ENCODE measurements at places on chromosomes 11 and 22.

DNA sequence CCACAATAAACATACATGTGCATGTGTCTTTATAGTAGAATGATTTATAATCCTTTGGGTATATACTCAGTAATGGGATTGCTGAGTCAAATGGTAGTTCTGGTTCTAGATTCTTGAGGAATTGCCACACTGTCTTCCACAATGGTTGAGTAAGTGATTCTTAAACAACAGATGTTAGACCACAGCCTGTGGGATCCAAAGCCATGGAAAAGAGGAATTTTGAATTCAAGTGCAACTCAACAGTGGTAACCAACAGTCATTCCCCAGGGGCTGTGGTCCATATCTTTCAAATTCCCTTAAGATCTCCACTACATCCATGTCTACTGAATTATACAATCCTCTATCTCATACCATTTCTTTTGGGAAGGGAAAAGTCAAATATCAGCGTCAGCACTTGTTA lies 321.5 kb downstream of the LARGE1 start:
- no peak for DNase-seq

- no peak for DNase-seq
Measured at GRCh38 chr11:126603486-126603885, 248.0 kb downstream of the ST3GAL4 start.

DNA sequence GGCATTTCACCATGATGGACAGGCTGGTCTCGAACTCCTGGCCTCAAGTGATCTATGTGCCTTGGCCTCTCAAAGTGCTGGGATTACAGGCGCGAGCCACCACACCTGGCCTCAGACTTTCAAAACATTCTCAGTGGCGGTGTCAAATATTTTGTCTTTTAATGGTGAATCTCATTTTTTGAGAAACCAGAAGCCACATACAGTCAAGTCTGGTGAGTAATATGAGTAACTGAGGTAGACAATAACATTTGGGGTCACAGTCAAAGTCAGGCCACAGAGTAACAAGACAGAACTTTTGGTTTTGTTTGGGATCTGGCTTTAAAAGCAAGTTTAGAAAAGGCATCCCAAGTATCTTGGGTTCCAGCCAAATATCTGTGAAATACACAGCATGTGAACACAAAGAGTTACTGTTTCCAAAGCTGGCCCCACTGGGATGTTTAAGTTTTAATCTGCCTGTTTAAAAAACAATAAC lies 5.6 kb upstream of the TMA7B start:
- no peak for DNase-seq

GRCh38 chr11:117279711-117280376 lies 11.3 kb upstream of the BACE1-AS start:
- DNase-seq, result no peak

DNA sequence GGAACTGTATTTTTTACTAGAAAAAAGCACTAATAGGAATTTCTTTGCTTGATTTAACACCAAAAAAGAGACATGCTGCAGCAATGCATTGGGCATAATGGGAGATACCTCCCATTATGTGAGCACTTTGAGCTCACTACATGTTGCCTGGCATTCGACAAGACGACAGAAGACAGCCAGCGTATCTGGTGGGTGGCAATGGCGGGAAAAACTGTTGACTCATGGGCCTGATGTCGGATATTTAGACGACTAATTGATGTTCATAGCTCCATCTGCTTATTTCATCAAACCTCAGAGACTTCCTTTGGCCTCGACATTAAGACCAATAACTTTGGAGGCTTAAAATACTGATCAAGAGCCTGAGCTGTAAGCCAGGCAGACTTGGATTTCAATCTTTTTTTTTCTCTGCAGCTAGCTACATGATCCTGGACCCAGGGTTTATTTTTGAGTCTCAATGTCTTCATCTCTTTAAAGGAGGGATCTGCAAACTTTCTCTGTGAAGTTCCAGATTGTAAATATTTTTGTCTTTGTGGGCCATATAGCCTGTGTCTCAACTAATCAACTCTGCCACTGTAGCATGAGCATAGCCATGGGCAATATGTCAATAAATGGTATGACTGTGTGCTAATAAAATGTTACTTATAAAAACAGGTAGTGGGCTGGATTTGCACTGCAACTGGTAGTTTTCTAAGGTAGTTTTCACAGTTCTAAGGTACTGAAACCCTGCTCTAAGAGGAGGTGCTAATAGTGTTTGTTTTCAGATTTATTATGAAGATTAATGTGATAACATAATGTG lies 375.1 kb downstream of the METTL15 start:
- DNase-seq, result no peak

DNA sequence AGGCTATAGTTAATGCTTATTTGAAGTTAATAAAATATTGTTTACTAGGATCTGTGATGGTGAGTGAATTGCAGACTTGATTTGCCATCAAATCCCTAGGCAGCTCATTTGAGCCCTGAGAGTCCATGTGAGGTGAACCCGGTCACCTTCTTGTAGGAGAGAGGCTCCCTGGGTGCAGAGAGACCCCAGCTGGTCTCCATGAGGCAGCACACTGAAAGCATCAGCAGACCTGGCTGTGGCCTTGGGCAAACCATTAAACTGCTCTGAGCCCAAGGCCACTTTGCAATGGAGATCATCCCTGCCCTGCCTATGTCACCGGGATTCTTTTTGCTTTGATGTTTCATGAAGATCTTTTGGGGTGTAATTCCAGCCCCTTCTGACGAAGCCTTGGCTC lies 125.2 kb downstream of the MICAL2 start:
- no peak for DNase-seq

DNA sequence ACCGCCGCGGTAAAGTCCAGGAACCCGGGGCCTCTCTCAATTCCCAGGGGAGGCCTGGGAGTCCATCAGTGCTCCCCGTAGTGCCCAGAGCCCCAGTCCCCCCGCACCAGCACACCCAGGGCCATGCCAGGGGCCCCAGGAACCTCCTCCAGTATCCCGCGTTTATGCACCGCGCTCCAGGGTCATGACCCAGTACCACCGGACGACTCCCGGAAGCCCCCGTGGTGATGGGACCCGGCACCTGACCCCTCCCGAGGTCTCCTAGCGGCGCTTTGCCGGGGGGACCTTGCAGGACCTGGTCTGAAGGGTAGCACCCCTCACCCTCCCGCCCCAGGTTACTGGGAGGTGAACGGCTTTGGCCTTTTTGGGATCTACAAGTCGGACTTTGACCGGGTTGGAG lies 11.2 kb downstream of the B4GALNT4 start:
- no peak for DNase-seq

DNA sequence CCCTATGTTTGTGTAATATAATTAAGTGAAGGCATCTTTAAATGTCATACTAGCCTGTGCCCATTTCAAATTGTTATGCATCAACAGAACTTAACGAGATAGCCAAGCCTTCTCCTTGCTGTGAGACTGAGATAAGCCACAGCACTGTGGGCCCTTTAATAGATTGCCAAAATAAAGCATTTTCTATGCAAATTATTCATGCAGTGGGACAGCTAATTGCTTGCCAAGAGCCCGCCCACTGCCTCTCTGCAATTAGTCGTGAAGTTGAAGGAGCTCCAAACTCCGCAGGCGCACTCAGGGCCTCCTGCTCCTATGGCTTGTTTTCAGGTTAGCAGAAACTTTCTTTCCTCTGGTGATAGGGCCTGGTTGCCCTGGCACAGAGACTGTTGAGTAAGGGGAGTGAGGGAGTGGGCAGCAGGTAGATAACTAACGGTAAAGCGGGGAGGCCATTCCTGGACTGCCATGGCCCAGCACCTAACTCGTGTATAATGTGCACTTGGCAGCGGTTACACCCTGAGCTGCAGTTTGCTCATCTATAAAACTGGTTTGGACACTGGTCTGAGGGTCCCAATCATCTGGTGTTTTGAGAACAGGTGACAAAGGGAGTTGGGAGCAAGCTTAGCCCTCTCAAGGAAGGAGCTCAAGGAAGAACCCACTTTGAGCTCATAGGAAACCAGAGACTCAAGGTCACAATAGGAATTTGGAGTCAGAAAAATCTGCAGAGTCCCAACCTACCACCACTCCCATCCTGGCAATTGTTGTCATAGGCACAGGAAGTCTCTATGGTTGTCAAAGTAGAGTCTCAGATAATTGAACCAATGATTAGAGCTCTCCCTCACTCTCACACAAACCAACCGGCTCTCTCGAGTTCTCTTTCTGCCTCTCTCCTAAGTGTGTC lies 33.9 kb upstream of the RIC3 start:
- no peak for DNase-seq

- no peak for DNase-seq
Measured at GRCh38 chr11:61460474-61460881, 30.6 kb downstream of the SDHAF2 start.

GRCh38 chr11:123316003-123316402 lies 114.1 kb upstream of the GRAMD1B start:
- no peak for DNase-seq

DNA sequence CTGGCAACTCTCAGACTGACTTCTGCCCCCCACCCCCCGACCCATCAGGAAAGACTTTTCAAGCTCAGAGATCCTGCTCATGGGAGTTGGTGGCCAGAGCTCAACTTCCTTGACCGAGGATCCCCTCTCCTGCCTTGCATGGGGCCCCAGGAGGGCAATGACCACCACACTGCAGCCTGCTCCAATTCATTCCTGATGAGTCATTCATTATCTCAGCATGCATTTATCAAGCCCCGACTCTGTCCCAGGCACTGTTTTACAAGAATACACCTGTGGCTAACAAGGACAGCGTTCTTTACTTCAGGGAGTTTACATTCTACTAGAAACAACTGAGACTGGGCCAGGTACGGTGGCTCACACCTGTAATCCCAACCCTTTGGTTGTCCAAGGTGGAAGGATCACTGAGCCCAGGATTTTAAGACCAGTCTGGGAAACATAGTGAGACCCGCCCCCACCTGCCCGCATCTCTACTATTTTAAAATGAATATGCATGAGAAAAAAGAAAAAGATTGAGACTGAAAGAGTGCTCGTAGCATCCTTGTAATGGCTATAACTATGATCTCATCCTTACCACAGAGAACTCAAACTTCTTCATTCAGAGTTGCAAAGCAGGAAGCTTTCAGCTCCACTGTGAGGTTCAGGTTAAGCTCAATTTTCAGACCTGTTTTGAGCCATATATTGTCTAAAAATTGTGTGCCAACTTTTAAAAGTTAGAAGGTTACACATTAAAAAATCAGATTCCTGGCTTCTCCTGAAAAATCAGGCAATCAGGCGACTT lies 60.4 kb downstream of the FEZ1 start:
- DNase-seq, result no peak

DNA sequence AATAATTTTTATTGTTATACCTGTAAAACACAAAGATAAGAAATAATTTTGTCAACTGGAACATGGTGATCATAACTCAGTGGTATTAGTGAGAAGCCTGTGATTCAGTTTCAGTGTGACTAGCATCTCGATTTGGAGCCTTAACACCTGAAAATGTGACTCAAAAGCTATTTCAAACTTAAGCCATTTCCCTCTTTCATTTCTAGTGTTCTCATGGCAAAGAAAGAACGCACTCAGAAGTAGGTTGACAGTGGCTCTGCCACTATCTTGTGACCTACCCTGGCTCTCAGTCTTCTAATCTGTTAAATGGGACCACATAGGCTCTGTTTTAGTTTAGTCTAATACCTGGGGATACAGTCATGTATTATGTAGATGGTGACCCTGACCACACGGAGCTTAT lies 62.7 kb downstream of the ISX start:
- no peak for DNase-seq

- DNase-seq, result no peak
Measured at GRCh38 chr11:2982214-2982613, 9.9 kb downstream of the NAP1L4 start.

GRCh38 chr11:74932169-74932568 lies 16.7 kb downstream of the XRRA1 start:
- no peak for DNase-seq

- DNase-seq, result no peak
Measured at GRCh38 chr11:102757823-102758549, 22.4 kb downstream of the MMP10 start.

DNA sequence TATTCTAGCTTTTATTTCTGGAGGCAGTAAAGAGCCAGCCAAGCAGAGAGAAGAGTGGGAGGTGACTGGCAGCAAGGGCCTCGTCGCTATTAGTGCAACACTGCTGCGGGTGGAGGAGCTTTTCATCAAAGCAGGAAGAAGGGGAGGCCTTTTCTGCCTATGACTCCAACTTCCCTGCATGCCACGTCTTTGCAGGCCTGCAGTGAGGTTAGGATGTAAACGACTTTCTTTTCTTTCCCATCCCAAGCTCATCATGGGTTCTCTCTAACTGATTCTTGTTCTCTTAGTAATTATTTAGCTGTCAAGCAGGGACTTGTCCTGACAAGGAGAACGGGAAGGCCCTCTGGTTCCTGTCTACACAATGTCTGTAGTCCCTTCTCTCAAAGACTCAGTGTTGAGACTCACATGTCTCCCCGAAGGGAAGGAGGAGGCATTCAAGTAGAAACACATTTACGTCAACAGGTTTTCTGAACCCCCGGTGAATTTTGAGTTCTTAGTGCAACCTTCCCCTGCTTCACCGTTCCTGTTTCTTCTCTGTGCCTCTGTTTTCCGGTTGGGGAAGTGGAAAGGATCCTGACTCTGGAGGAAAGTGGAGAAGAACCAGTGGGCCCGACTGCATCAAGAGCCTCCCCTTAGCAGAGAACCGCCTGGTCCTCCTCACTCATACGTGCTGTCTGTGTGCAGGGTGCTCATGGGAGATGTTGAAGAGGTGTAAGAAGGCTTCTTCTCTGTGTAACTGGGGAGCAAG lies 56.9 kb downstream of the PACS1 start:
- DNase-seq, result no peak

GRCh38 chr11:45593992-45594391 lies 71.4 kb downstream of the CHST1 start:
- DNase-seq, result no peak

GRCh38 chr11:112477581-112478317 lies 217.1 kb upstream of the PLET1 start:
- peak; percentile 74 for DNase-seq

- DNase-seq, result no peak
Measured at GRCh38 chr11:36077886-36078685, 134.2 kb downstream of the LDLRAD3 start.

GRCh38 chr11:18461909-18462308 lies 6.3 kb downstream of the LDHAL6A start:
- no peak for DNase-seq

GRCh38 chr11:7637447-7638157 lies 35.7 kb downstream of the CYB5R2 start:
- DNase-seq, result no peak

DNA sequence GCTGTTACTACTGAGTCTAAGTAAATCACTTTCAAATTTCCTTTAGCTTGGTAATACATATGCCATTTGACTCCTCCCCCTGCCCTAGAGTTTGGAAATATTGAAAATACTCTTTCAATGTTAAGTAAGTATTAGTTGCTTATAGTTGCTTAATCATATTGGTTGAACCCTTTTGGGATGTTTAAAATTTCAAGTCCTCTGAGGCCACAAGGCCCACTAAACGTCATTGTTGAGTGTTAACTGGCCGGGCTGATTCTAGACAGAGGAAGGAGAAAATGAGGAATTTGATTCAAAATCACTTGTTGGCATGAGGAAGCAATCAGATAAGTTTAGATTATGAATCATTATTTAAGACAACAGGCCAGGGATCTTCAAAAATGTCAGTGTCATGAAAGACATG lies 8.5 kb downstream of the NAV2 start:
- DNase-seq, result no peak

GRCh38 chr11:92916299-92916698 lies 53.2 kb upstream of the MTNR1B start:
- no peak for DNase-seq

GRCh38 chr22:38832005-38832978 lies 11.5 kb downstream of the NPTXR start:
- DNase-seq, result no peak

- DNase-seq, result no peak
Measured at GRCh38 chr11:59254286-59254685, 41.6 kb upstream of the MPEG1 start.

- peak; percentile 70 for DNase-seq
Measured at GRCh38 chr11:118572061-118572980, at the start of gene ARCN1. TSS of gene ARCN1 (plus strand) at chr11:118572409. CDS start at chr11:118572548, 139 bp downstream.

Measured in COR-L47 (cell line).